ENCODE measurements at places on chromosomes 1 and 21.

DNA sequence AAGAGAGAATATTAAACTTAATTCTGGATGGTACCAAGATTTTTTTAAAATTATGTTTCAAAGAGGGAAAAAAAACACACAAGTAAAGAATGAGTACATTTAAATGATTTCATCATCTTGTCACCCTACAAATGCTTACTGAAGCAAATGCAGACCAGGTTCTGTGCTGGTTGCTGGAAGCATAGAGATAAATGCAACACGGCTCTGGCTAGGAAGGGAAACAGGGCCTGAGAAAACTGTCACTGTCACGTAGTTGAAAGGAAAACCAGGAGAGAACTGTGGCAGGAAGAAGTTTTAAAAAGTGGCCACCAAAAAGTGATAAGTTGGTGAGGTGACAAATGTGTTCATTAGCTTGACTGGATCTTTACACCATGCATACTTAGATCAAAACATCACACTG is 336.9 kb upstream of the NFIA start:
- DNase-seq, result no peak

GRCh38 chr1:22609291-22609690 is 27.1 kb upstream of the C1QA start:
- no peak for DNase-seq

GRCh38 chr1:157249326-157249725 is 111.1 kb upstream of the ETV3 start:
- no peak for DNase-seq

GRCh38 chr1:28517649-28517999 is 11.8 kb downstream of the RCC1 start:
- no peak for DNase-seq

DNA sequence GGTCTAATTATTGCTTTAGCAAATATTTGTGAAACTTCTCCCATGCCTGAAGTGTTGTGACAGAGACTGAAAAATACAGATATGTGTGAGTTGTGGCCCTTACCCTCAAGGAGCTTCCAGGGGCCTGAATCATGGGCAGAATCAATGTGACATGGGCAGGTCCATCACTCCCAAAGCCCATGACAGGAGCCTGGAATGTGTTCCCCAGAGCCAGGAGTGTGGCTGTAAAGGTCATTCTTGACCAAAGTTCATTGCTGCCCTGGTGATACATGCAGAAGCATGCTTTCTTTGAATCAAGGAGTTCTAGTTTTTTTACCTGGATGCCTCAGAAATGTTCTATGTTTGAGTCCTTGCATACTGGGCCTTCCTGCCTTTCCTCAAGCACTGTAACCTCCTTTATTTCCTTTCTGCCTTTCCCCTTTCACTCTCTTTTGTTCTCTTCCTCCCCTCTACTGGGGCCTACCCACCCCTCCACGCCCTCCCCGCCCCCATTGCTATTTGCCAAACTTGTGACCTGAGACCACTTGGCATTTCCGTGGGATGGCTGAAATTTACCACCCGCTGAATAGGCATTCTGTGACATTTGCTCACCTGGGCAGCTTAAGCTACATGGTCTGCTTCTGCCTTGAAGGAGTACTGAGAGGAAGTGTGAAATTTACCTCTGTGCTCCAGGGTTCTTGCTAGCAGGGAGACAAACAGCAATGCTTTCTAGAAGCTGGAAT is 19.7 kb downstream of the PBX1 start:
- DNase-seq, result no peak

DNA sequence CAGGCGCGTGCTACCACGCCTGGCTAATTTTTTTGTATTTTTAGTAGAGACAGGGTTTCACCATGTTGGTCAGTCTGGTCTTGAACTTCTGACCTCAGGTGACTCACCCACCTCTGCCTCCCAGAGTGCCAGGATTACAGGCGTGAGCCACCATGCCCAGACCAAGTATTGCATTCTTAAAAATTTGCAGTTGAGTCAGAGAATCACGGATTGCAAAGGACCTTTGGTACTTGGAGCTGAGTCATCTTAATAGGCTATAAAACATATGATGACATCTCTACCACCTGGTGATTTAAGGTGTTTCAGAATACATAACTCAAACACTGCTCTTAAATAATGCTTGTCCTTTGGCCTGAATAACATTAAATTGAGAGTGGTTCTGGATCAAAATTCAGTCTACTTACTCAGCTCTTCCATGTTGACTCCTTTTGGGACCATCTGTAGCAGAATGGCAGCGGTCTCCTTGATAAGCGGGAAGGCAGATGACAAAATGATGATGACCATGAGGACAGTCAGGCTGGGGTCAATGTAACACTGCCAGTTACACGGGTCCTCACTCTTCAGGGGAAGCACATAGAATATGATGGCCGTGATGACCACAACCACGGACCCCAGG is 10.4 kb downstream of the SLC30A10 start:
- peak; percentile 84 for DNase-seq
